8988T (cell line): ENCODE measurements at places on chromosomes 6 and 20.

- no peak for DNase-seq
These were observed 600.7 kb downstream of the UTRN start for GRCh38 chr6:144885817-144886216.

DNA sequence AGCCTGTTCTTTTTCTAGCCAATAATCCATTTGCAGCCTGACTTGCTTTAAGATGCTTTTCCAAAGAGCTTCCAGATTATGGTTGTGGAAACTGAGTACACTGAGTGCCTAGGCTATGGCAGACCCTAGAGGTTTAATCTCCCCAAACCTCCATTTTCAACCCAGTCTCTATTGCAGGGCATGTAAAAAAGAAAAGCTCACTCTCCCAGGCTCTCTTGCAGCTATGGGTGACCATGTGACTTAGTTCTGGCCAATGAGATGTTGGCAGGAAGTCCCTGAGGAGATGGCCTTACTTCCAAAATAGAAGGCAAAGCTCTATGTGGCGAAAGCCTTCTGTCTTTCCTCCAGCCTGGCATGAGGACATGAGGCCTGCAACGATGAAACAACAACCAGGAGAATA, 3.8 kb downstream of the PDRG1 start:
- no peak for DNase-seq

GRCh38 chr20:5592165-5592564, 158.0 kb upstream of the SHLD1 start:
- no peak for DNase-seq

DNA sequence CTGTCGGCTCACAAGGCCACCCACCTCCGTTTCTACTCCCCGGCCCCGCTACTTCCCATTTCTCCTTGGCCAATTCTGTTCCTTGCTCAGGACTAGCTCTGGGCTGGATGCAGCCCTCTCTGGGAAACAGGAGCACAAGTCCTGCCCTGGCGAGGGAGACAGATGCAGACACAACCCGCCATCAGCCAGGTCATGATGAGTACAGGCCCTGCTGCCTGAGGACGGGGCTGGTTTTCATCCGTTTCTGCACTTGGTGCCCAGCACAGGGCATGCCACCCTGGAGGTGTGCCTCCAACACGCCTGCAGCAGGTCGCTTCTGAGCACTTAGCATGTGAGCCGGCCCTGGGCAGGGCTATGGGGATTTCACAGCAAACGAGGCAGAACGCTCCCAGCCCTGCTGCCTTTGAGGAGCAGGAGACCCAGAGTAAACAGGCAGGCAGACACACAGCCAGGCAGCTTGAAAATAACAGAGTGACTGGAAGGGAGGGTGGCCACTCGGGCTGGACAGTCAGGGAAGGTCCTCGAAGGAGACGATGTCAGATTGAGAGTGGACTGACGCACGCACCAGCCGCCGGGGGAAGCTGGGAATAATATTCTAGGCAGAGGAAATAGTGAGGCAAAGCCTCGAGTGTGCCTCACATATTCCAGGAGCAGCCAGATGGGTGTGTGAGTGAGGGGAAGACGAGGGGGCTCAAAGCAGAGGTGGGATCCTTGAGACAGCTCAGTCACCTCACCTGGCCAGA, 21.2 kb upstream of the VSTM2L start:
- DNase-seq, result no peak

- no peak for DNase-seq
These were observed 15.1 kb downstream of the KIF13A start for GRCh38 chr6:17972074-17972952.
